Stimulated activated CD4-positive, alpha-beta T cell treated with anti-CD3 and anti-CD28 coated beads, Interleukin-4, amount 100 ng/mL, for 4 hours (primary cell): ENCODE measurements at places on chromosomes 11 and 22.

DNA sequence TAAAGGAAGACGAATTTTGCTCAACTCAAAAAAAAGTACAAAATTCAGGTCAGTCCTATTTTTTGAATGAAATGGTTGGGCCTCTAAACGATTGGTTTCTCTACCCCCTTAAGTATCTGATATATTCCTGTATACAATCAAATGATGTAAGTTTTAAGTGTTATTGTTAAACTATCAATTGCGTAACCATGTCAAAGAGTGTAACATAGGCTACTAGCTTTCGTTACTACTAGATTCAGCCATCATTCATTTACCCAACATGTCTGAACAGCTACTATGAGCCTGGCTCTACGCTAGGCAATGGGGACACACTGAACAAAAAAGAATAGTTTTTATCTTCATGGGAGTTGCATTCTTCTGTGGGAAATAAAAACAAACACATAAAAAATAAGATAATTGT is 3.3 kb downstream of the RAB6A start:
- DNase-seq: no peak

DNA sequence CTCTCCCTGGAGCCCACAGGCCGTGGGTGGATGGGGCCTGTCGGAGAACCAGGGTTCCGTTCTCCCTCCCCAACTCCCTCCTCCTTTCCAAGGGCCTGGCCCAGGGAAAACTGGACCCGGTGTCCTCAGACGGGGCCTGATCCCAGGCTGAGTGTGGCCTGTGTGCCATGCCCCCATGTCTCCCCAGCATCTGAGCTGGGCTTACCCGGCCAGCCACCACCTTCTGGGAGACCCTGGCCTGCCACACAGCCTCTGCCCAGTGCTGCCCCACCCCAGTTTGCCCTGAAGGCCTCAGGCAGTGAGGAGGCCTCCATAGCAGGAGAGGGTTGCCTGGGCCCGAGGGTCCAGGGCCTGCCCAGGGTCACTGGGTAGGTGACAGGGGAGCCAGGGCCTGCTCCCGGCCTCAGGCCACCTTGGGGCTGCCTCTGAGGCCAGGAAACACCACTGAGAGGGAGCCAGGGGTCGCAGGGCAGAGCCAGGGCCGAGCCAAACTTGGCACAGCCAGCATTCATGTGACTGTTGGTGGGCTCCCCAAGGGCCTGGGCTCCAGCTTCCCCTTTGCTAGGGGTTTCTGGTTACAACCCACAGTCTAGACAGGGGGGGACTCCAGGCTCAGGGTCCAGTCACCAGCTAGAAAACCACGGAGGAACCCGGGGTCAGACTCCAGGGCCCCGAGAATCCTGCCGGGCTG is 590 bp upstream of the IFITM10 start:
- no peak for DNase-seq

DNA sequence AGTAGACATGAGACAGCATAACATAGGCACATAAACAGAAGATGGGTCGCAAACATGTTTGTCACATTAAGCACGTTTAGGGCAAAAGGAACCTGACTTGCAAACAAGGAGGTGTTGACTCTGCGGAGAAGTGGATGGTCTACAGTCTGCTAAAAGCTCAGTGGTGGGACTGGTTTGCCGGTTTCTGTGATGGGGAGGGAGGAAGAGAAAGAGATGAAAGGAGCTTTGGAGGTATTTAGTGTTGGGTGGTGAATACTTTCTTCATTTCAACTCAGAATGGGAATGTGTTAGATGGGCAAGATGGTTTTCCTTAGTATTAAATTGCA is 191.4 kb upstream of the SORL1-AS1 start:
- DNase-seq: no peak

GRCh38 chr11:33533386-33534052 is 167.1 kb downstream of the C11orf91 start:
- DNase-seq: no peak

DNA sequence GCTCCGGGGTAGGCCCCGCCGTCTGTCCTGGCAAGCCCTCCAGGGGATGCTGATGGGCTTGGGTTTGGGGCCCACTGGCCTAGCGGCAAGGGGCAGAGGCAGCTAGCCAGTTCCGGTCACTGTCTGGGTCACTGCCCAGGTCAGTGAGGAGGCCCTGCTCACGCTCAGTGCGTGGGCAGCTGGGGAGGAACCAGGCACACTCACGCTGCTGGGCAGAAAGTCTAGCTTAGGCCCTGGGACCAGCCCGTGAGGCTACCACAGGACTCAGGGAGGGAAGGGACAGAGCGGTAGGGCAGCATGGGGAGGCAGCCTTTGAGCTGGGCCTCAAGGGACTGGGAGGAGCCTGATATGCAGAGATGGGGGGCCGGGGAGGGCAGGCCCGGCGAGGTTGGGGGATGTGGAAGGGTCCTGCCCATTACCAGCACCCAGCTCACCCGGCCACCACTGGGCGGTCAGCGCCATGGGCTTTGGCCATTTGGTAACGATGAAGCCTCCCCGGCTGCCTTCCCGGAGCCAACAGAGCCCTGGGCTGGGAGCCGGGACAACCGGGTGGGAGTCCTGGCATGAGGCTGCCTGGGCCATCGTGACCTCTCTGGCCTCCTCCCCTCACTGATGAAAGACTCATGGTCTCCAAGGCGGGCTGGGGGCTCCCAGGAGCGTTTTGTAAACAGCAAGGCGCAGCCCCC is 14.2 kb downstream of the SHISAL1 start:
- DNase-seq: no peak

DNA sequence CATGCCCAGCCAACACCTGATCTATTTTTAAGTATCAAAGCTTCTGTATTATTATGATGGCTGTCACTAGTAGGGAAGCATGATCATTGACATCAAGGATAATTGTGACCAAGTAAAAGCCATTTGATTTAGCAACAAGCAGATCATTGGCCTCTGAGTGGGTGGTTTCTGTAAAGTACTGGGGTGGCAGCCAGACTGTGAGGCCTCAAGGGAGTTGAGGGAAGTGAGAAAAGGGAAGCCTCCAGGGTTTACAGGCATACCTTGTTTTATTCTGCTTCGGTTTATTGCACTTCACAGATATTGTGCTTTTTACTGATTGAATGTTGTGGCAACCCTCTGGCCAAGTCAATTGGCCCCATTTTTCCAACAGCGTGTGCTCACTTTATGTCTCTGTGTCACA is 60.1 kb downstream of the PRR5L start:
- DNase-seq: no peak

- DNase-seq: no peak
These were observed 18.1 kb downstream of the FAM168A start for GRCh38 chr11:73579641-73580434.
